ENCODE measurements at places on chromosomes 2 and 18.

- DNase-seq, result peak; percentile 11
These were observed 175.8 kb upstream of the PIEZO2 start for GRCh38 chr18:11324956-11325882.

DNA sequence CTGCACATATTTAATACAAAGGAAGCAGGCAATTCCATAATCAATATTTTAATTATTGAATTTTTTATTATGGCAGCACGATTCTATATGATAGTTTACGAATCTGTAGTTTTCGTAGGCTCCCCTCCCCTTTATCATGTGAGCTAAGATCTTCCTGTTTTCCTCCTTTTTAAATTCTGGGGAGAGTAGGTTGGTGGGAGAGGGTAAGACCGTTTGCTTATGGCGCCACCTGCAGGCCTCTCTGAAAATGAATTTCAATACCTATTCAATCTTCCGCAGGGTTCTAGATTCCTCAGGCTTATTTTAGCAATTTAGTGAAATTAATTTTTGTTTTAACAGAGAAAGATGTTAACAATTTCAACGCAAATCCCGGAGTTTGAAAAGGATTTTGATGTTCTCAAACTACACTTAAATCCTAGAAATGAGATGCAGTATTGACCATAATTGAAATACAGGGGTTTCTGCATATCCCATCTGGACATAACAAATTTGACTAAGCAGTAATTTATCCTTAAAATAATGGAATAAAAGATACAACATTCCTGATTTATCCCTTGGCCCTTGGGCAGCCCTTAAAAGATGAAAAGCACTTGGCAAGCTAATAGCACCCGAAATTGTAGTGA, 12.8 kb upstream of the GBX2 start:
- DNase-seq, result peak; percentile 89

DNA sequence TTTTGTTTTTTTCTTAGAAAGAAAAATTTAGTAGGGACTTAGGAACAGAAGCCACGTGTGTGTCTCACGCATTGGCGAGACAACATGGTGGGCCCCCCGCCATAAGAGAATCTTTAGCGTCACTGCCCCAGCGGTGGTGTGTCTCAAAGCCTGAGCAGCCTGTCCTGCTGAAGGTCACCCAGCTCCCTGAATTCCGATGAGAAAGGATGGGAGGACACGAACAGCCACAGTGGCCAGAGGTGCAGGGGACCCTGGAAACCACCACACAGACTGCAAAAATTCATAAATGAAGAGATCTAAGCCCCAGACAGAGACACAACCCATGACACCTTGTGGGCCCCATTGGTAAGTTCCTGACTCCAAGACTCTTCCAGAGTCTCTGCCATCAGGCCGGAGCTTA, 266.1 kb upstream of the RAB6C start:
- DNase-seq, result no peak

DNA sequence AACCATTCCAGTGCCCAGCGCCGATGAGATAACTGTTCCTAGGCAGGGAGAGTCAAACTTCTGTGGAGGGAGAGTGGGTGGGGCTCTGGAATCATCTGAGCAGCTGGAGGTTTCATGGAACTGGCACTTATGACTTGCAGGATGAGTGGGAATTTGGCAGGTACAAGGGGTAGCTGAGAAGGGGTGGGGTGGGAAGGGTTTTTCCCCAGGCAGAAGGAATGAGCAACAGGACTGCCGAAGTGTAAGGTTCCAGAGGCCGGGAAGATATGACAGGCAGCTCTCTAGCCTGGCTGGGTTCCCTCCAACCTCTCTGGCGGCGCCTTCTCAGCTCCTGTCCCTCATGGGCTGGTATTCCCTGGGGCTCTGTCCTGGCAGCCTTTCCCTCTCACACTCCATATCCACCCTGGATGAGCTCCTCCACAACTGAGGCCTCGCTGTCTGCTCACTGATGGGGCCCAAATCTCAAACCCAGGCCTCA, 2.5 kb upstream of the TET3 start:
- peak; percentile 15 for DNase-seq

- peak; percentile 7 for DNase-seq
These were observed 132.6 kb upstream of the RBBP8 start for GRCh38 chr18:22800551-22800951.

DNA sequence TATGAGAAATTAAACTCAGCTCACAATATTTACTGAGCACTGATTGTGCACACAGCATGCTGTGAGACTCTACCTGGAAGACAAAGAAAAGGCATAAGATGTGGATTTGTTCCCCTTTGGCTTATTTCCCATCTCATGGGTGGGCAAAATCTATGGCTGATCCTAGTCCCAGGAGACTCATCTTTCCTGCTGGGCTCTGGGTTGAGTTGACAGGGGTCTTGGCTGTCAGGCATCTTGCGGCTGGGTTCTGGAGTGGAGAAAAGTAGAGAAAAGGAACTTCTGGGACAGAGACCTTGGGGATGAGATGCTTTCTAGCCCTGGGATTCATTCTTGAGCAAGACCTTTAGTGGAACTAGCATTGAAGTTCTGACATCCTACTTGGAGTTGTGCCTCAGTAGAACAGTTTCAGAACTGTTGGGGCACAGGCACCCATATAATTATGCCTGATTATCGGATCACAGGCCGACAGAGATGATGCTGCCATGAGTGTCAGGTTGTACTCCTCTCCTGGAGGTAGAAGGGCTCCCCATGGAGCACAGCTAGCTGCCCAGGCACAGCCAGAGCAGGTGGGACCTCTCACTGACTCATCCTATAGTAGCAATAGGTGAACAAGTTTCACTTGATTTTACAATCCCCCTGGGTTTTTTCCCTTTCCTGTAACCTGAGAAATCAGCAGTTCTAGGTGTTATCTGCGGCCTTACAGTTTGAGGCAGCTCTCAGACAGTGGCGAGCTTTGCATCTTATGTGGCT, 260.9 kb downstream of the CYRIA start:
- no peak for DNase-seq

DNA sequence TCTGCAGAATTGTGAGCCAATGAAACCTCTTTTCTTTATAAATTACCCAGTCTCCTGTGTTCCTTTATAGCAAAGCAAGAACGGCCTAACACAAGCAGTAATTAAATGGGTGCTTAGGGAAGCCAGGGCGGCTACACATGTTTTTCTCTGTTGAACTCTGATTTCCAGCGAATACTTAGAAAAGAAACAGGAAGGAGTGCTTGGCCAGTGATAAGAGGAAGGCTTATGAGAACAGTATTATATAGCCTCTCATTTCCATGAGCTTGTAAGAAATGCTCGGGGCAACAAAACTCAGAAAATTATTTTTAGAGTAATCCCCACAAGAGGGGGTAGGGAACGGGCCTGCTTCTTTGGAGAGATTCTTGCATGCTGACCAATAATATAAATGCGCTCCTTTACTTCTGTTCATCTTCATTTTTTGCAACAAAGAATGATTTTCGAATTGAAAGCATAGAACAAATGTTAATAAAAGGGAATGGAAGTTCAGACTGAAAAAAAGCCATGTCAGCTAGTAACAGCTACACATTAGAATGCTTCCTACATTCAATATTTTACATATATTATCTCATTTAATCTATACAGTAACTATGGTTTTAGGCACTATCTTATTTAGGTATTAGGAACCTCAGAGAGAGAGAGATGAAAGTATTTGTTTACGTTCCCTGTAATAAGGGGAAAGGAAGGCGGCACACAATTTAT, 49.7 kb upstream of the CCDC85A start:
- no peak for DNase-seq

DNA sequence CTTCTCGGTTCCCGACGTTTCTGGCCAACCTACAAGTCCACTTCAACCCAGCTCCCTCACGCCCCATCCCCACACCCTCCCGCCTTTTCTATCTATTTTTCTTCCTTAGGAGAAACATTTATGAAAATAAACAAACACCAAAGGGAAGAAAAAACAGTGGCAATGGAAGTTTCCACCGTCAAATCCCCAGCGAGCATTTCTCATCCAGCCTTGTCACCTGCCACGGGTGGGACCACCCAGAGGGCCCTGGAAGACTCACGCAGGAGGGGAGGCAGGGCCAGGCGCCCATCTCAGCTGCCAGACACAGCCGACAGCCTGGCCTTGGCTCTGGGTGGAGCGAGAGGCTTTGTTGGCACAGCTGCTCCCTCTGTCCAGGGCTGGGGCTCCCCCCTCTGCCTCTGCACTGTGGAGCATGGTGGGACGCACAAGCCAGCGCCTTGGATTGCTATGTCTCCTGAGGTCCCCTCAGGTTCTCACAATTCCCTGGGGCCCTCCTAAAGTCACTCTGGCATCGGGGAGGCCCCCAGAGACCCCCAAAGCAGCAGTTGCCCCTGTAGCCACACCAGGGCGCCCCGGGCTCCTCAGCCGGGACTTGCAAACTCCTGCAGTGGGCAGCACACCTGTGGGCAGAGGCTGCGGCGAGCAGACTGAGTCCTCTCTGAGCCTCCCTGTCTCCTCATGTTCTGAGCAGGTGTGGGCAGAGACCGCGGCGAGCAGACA, 395.7 kb upstream of the SALL3 start:
- no peak for DNase-seq

GRCh38 chr2:156242874-156243273, 89.6 kb downstream of the NR4A2 start:
- no peak for DNase-seq

GRCh38 chr18:56108478-56109367, 520.7 kb upstream of the TCF4 start:
- no peak for DNase-seq

- DNase-seq, result no peak
These were observed 1004.9 kb upstream of the ZEB2 start for GRCh38 chr2:145524836-145525235.

DNA sequence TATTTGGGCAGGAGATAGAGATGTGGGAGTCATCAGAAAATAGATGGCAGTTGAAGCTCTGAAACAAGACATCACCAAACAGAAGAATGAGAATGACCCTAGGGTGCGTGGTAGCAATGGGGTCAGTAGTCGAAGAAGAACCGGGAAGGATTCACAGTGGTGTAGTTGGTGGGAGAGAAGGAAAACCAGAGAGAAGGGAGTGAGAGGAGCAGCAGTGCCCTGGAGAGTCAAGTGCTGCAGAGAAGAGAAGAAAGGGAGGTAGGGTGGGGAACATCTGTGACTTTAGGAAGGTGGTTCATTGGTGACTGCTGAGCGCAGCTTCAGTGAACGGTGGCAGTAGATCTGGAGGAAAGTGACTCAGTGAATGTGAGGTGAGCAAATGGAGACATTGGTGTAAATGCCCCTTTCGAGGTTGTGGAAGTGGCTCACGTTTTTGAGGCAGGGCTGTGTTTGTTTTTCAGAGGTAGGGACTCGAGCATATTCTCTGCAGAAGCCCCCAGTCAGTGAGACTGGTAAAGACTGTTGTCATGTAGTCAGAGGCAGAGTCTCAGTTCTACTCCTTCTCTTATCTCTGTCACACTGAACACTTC, 36.4 kb downstream of the CDC42EP3 start:
- DNase-seq, result no peak

DNA sequence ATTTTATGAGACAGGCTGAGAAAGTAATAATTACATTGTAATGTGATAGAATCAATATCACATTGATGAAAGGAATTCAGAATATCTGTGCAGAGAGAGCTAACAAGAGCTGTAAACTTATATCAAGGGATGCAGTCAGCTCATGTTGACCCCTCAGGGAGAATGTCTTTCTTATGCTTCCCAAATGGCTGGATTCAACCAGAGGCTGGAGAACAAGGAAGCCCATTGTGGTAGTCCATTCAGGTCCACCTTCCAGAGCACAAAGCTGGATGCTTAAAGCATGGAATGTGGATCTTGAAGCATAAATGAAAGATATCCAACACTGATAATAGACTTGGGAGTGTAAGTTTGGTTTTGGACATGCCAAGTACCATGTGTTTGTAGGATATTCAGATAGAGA, 220.0 kb downstream of the FIGN start:
- no peak for DNase-seq

DNA sequence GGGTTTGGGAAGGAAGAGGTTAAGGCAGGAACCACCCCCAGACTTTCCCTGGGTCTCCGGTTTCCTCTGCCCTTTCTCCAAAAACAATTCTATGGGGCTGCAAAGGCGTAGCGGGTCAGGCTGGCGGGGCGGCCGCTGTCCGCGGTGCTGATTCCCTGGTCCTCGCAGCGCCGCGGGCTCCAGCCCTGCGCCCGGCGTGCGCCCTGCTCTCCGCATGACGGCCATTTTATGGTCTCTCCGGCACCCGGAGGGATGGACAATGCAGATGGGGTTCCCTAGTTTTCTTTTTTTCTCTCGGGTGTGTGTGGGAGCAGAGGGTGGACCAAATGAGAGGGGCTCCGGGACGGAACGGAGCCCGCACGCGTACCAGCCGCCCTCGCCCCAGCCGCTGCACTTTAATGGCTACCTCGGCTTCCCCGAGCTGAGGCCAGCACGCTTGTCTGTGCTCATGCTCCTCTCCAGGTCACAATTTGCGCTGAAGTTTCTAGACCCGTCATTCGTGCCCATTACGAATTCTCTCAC, 1.6 kb downstream of the ST8SIA3 start:
- DNase-seq, result no peak

- DNase-seq, result peak; percentile 3
These were observed 1.8 kb upstream of the KCNG3 start for GRCh38 chr2:42495611-42496010.

- DNase-seq, result peak; percentile 28
These were observed 98.0 kb downstream of the CCDC138 start for GRCh38 chr2:108884619-108885018.

DNA sequence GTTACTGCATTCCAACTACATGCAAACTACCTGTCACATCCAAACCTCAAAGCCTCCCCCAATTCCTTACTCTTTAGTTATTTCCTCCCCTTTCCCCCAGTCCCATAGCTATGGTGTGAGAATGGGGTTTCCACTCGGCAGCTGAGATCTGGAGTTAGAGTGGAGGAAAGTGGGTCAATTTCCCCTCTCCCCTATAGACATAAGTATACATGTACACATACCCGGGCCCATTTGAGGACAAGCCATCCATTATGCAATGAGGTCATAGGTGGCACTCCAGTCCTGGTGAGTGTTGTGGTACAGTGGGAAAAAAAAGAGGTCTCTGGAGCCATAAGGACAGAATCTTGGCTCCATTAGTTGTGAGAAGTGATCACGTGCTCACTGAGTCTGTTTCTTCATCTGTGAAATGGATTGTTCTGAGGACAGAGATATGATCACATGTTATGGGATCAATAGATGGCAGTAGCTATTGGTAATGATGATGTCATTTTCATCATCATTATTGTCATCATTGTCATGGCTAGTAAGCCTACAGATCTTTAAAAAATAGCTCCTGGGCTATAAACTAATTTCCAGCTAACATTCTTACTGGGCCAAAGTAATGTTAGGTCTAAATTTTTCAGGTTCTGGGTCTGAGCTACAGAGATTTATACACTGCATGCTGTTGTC, 119.0 kb downstream of the BCL2L11 start:
- DNase-seq, result no peak

DNA sequence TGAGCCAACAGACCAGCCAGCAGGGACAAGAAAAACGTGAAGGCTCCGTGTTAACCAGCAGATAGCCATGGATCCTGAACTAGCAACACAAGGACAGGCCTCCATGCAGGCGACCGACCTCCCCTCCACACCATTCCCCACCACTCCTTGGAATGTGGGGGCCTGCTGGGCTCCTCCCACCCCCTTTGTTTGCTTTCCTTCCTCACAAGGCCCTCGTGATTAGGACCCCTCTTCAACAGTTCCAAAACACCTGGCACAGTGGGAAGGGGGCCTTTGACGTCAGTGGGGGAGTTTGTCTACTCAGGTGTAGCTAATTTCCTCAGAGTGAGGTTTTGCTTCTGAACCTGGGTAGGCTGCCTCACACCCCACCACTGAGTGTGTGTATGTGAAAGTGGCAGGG, 37.8 kb downstream of the SLC14A2 start:
- DNase-seq, result no peak

GRCh38 chr18:72672364-72673184, 128.4 kb upstream of the CBLN2 start:
- DNase-seq, result peak; percentile 81

All from eye (tissue), 1 donor.